ENCODE measurements at places on chromosomes 2 and 18.

DNA sequence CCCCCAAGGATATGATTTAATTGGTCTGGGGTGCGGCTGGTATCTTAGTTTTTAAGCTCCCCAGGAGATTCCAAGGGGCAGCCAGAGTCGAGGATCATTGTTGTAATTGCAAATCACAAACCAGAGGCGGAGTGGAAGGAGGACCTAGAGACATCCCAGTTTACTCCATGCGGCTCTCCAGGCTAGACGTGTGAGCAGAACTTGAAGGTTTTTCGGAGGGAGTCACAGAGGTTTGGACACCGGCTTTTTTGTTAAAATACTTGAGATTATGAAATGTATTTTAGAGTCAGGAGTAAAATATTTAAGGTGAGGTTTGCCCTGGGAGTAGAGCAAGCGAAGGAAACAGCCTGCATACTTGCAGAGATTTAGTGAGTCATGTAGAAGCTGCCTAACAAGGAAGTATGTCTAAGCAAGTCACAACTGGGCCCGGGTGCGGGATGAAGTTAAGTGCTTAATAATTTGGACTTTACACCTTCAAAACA, 39.5 kb downstream of the TGOLN2 start:
- peak; percentile 58 for DNase-seq

- peak; percentile 79 for DNase-seq
Observed at GRCh38 chr2:70686577-70687460, 81.2 kb downstream of the ADD2 start.

DNA sequence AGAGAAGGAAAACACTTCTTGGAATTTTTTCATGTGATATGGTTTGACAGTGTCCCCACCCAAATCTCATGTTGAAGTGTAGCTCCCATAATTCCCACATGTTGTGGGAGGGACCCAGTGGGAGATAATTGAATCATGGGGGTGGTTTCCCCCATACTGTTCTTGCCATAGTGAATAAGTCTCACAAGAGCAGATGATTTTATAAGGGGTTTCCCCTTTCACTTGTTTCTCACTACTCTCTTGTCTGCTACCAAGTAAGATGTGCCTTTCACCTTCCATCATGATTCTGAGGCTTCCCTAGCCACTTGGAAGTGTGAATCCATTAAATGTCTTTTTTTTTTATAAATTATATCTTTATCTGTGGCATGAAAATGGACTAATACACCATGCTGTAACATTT, 250.7 kb downstream of the LPIN1 start:
- no peak for DNase-seq

DNA sequence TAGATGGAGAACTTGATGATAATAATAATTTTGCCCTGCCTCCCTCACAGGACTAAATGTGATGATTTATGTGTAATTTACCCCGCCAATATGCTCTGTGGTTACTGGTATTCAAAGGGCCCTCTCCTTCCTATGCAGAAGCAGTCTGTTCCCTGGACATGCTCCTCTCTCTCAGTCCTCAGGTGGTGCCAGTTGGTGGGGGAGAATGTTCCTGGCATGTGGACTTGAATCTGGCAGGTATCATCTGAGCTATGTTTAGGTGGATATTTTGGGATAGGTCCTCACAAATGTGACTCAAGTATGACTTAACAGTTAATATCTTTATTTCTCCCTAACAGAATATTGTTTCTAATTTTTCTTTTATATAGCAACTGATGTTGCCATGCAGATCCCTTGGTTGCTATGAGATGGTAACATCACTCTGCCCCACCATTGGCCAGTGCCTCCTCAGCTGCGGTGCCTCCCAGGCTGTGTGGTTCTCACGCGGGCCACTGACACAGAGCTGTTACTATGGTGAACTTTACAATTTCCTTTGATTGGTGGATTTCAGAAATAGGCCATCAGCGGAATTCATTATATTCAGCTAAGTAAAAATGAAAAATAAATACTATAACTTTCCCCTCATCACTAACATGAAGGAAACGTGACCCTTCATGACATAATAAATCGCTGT, 106.7 kb upstream of the PELI1 start:
- DNase-seq = no peak

DNA sequence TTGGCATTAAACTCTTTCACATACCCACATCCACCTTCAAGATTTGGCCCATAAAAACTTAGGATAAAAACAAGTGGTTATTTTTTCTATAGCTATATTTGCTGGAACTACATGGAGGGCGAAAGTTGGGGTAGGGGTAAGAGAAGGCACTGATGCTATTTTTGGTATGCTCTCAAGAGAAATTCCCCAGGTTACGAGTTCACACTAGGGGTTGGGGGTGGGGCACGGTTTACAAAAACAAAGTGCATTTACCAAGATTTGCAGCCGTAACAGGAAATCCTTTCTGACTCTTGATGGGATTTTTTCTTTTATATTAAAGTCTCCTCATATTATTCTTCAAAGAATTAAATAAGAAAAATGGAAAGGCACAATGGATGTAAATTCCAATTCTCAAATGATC, 6.8 kb downstream of the SERPINE2 start:
- no peak for DNase-seq

GRCh38 chr18:34773961-34774766, 64.1 kb downstream of the DTNA start:
- peak; percentile 6 for DNase-seq

DNA sequence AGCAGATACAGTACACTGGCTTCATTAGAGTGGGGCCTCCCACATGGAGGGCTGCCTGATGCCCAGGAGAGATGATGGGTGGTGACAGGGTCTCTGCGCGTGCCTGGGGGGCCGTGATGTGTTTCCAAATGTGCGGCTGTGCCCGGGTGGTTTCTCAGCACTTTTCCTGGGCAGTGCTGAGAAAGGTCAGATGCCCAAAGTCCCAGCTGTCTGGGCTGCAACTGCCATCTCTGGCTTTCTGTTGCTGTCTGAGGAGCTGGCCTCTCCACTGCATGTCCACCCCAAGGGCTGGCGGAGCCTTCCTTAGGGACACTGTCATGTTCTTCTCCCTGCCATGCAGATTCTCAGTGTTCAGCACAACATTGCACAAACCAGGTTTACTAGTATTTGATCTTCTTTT, 62.7 kb upstream of the NFATC1 start:
- DNase-seq = no peak

- peak; percentile 3 for DNase-seq
Observed at GRCh38 chr2:184599054-184599871, 934 bp downstream of the ZNF804A start.

GRCh38 chr2:118774458-118775133, 72.9 kb downstream of the EN1 start:
- DNase-seq = peak; percentile 69
